ENCODE measurements at places on chromosomes 11 and 22. TPM values are rescaled to one million over a fixed set of nuclear protein-coding genes. Genes with fewer than 3 reads are reported as not detected.

DNA sequence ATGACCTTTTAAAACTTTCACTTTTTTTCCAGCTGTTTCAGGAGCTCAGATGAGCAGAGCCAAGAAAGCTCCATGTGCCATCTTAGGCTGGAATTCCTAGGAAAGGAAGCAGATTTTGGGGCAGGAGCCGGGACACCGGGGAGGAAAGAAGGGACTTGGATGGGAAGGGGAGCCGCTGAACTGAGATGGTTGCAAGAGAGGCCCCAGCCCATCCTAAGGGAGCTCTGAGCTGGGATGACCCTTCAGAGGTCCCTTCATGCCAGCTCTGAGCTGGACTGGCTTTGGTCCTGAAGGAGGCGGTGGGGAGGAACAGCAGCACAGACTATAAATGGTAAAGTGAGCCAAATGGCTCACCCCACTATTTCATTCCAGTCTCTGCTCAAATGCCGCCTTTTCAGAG, 55.2 kb upstream of the SLC22A12 start:
- DNase-seq, result no peak
- H3K36me3 ChIP-seq, result no peaks in the 10 kb centered on the region
- no peak overlapping the region for H3K27ac ChIP-seq
- H3K4me3 ChIP-seq, result no peak overlapping the region

- H3K4me1 ChIP-seq, result no peaks in the 10 kb centered on the region
- peak overlapping the region; percentile 88 for H3K27ac ChIP-seq
- DNase-seq, result peak; percentile 74
- no peaks in the 10 kb centered on the region for H3K27me3 ChIP-seq
- peak overlapping the region; percentile 98 for H3K4me3 ChIP-seq
These were observed 605 bp upstream of the COPB1 start for GRCh38 chr11:14500181-14500651.

- H3K36me3 ChIP-seq, result no peaks in the 10 kb centered on the region
- no peak for DNase-seq
- H3K4me1 ChIP-seq, result no peaks in the 10 kb centered on the region
These were observed 8.5 kb downstream of the SIPA1 start for GRCh38 chr11:65646288-65646957.

DNA sequence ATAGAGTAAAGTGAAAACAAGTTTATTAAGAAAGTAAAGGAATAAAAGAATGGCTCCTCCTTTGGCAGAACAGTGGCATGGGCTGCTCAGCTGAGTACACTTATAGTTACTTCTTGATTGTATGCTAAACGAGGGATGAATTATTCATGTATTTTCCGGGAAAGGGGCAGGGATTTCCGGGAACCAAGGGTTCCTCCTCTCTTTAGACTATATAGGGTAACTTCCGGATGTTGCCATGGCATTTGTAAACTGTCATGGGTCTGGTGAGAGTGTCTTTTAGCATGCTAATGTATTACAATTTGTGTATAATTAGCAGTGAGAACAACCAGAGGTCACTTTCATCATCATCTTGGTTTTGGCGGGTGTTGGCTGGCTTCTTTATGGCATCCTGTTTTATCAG, 23.5 kb upstream of the SPTY2D1 start:
- H3K4me3 ChIP-seq, result no peak overlapping the region
- no peak overlapping the region for H3K27ac ChIP-seq
- H3K36me3 ChIP-seq, result no peaks in the 10 kb centered on the region
- no peaks in the 10 kb centered on the region for H3K27me3 ChIP-seq
- no peak for DNase-seq
- H3K4me1 ChIP-seq, result no peaks in the 10 kb centered on the region

DNA sequence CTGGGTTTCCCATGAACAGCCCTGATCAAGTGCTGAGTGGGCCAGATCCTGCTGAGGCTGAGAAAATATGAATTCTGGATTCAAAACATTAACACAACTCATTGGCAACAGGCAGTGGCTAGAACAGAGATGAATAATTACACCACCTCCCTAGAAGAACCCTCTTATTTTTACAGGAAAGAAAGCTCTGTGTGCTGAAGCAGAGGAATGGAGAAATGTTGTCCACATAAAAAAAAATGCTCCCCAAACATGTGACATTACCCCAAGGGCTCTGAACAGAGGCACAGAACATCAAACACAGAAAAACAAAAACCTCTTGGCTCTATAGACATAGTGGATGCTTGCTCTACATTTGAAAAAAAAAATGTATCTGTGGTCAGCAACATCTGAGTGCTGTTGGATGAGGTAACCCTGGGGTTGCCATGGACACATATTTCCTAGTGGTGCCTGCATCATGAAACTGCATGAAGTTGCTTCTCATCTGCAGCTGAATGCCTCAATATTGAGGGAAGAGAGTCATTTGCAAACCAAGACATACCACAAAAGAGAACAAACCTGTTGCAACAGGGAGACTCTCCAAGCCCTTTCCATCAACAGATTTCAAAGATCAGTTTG, 98.8 kb downstream of the SNX19 start:
- H3K27me3 ChIP-seq, result no peaks in the 10 kb centered on the region
- no peaks in the 10 kb centered on the region for H3K36me3 ChIP-seq
- peak overlapping the region; percentile 84 for H3K27ac ChIP-seq
- DNase-seq, result no peak

- no peaks in the 10 kb centered on the region for H3K36me3 ChIP-seq
- no peaks in the 10 kb centered on the region for H3K27me3 ChIP-seq
- no peak overlapping the region for H3K27ac ChIP-seq
- no peak overlapping the region for H3K4me3 ChIP-seq
- DNase-seq, result no peak
These were observed 14.0 kb downstream of the ASCL2 start for GRCh38 chr11:2256293-2256913.

- H3K4me1 ChIP-seq, result no peaks in the 10 kb centered on the region
- DNase-seq, result no peak
- H3K27ac ChIP-seq, result no peak overlapping the region
- no peak overlapping the region for H3K4me3 ChIP-seq
- no peaks in the 10 kb centered on the region for H3K27me3 ChIP-seq
These were observed 16.3 kb downstream of the CPSF7 start for GRCh38 chr11:61413496-61413895.

- H3K27ac ChIP-seq, result peak overlapping the region; percentile 10
- H3K27me3 ChIP-seq, result no peaks in the 10 kb centered on the region
- no peaks in the 10 kb centered on the region for H3K36me3 ChIP-seq
- H3K4me1 ChIP-seq, result peaks cover 8% of the 10 kb centered on the region
- peak overlapping the region; percentile 39 for H3K4me3 ChIP-seq
- no peak for DNase-seq
These were observed 62.7 kb downstream of the PAK1 start for GRCh38 chr11:77411137-77411707.

DNA sequence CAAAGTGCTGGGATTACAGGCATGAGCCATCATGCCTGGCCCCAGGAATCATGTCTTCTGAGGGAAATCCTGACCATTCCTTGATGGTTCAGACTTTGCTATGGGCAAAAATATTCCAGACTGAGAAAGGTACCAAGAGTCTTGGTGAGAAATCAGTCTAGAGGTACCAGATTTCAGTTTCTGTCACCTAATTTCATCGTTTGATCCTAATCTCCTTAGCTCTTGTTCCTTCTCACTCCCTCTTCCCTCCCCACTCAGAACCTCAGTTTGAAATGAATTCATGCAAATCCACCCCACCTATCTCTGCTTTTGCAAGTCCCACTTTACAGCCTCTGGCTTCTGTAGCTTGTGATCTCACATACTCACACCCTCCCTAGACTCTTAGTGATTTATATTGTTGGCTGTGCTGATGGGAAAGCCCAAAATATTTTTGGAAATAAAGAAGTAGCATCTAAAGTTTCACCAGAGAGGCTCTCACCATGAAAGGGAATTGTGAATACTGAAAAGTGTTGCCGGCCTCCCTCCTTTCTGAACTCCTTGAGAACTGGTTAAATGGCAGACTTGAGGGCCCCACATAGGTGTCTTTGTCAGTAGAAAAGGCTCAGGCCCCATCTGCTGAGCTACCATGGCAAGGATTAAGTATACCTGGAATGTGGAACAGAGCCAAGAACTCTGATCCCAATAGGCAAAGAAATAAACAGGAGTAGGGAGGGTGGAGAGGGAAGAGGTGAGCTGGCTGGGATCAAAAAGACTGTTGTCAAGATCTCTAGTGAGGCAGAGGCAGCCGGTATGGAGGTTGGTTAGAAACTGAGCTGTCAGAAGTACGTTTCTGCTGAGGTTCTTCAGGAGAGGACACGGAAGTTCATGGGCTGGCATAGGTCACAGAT, 190.5 kb upstream of the MTMR2 start:
- H3K4me3 ChIP-seq, result no peak overlapping the region
- no peak for DNase-seq
- H3K36me3 ChIP-seq, result no peaks in the 10 kb centered on the region
- peaks cover 4% of the 10 kb centered on the region for H3K4me1 ChIP-seq
- H3K27ac ChIP-seq, result peak overlapping the region; percentile 8

DNA sequence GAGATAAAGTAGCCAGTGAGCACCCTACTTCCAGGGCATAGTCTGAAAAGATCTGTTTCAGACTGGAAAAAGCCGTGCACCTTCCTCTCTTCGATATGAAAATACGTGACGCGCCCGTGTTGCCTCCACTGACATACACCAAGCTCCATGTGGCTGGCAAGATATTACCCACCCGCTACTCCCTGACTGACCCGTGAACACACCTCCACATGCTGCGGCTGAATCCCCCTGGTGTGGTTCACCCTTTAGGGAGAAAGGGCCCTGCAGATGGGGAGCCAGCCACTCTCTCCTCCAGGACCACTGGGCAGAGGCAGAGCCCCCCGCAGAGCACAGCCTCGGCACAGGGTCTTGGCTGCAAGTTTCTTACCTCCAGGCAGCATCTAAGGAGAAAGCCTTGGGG, 245.0 kb downstream of the BRD1 start:
- H3K36me3 ChIP-seq, result no peaks in the 10 kb centered on the region
- DNase-seq, result no peak
- no peaks in the 10 kb centered on the region for H3K27me3 ChIP-seq
- H3K4me3 ChIP-seq, result no peak overlapping the region
- no peak overlapping the region for H3K27ac ChIP-seq
- no peaks in the 10 kb centered on the region for H3K4me1 ChIP-seq

GRCh38 chr11:86671531-86672006, 847 bp downstream of the ME3 start:
- H3K27me3 ChIP-seq, result no peaks in the 10 kb centered on the region
- H3K4me1 ChIP-seq, result peaks cover 5% of the 10 kb centered on the region
- peak; percentile 90 for DNase-seq

- H3K36me3 ChIP-seq, result no peaks in the 10 kb centered on the region
- peak; percentile 52 for DNase-seq
- H3K4me3 ChIP-seq, result no peak overlapping the region
- no peaks in the 10 kb centered on the region for H3K4me1 ChIP-seq
- no peaks in the 10 kb centered on the region for H3K27me3 ChIP-seq
- no peak overlapping the region for H3K27ac ChIP-seq
These were observed 1.2 kb upstream of the OLFML1 start for GRCh38 chr11:7484131-7484530.

- no peaks in the 10 kb centered on the region for H3K27me3 ChIP-seq
- peak overlapping the region; percentile 78 for H3K27ac ChIP-seq
- H3K4me1 ChIP-seq, result peaks cover 18% of the 10 kb centered on the region
- peak; percentile 82 for DNase-seq
- no peak overlapping the region for H3K4me3 ChIP-seq
- no peaks in the 10 kb centered on the region for H3K36me3 ChIP-seq
These were observed 5.5 kb upstream of the IFITM10 start for GRCh38 chr11:1755692-1756561.

GRCh38 chr11:3129591-3130268, 35.4 kb downstream of the OSBPL5 start:
- DNase-seq, result no peak
- no peaks in the 10 kb centered on the region for H3K27me3 ChIP-seq
- no peak overlapping the region for H3K27ac ChIP-seq
- H3K4me1 ChIP-seq, result peaks cover 3% of the 10 kb centered on the region

- no peaks in the 10 kb centered on the region for H3K27me3 ChIP-seq
- DNase-seq, result no peak
- H3K36me3 ChIP-seq, result no peaks in the 10 kb centered on the region
- no peak overlapping the region for H3K27ac ChIP-seq
These were observed 115.8 kb downstream of the MAML2 start for GRCh38 chr11:96227244-96227643.

GRCh38 chr22:37232140-37232998, 11.7 kb downstream of the RAC2 start:
- DNase-seq, result no peak
- no peak overlapping the region for H3K4me3 ChIP-seq
- no peaks in the 10 kb centered on the region for H3K4me1 ChIP-seq
- no peaks in the 10 kb centered on the region for H3K27me3 ChIP-seq
- no peak overlapping the region for H3K27ac ChIP-seq

GRCh38 chr11:12845163-12845562, 164.0 kb upstream of the RASSF10 start:
- H3K27me3 ChIP-seq, result no peaks in the 10 kb centered on the region
- H3K27ac ChIP-seq, result peak overlapping the region; percentile 75
- no peak overlapping the region for H3K4me3 ChIP-seq
- peaks cover 11% of the 10 kb centered on the region for H3K4me1 ChIP-seq

DNA sequence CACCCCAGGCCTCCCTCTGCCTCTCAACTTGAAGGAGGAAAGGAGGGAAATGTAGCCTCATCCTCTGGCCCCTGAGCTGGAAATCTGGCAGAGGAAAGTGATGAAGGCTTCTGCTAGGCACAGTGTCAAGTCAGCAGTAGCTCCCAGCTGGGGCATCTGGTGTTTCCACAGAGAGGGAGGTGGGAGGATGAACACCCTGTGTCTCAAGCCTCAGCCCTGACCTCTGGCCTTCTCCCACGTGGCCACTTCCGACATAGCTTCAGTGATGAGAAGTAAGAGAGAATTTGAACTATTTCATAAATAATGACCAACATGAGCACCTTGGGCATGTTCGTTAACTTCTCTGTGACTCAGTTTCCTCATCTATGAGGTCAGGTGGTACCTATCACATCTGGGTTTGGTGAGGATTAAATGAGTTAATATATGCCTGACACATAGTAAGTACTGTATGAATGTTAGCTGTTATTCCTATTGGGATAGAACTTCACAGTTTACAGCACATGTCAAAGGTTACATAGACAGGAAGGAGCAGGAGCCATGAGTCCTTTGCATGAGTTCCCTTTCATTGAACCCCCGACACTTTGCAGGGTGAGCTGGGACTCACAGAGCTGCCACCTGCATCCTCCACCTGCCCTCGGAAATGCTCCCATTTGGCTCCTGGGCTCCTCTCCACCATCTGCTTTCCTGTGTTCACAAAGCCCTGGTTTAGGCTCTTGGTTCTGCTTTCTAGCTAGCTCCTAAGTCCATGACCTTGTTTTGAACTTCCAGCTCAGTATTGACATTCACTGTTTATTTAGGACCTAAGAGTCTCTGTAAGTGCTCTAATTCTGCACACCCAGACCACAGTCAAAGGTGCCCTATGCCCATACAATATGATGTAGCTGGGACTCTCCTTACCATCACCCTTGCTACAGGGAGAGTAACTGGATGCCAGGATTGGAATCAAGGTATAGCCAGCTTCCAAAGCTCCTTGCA, 61.7 kb downstream of the CSNK2A3 start:
- no peak for DNase-seq
- no peak overlapping the region for H3K4me3 ChIP-seq
- H3K36me3 ChIP-seq, result no peaks in the 10 kb centered on the region
- no peaks in the 10 kb centered on the region for H3K27me3 ChIP-seq
- no peak overlapping the region for H3K27ac ChIP-seq

- no peak for DNase-seq
- H3K4me3 ChIP-seq, result no peak overlapping the region
- H3K4me1 ChIP-seq, result no peaks in the 10 kb centered on the region
- no peaks in the 10 kb centered on the region for H3K27me3 ChIP-seq
- H3K36me3 ChIP-seq, result no peaks in the 10 kb centered on the region
These were observed 134.6 kb upstream of the RCN1 start for GRCh38 chr11:31956310-31956709.

GRCh38 chr11:28490773-28491382, 382.7 kb downstream of the METTL15 start:
- no peak for DNase-seq
- H3K36me3 ChIP-seq, result no peaks in the 10 kb centered on the region

Gene APOA5
- not detected for total RNA-seq

Gene SERPIND1
- total RNA-seq, result not detected

Gene OR52E8
- 0.25 TPM for total RNA-seq

Gene VSIG10L2
- total RNA-seq, result not detected

Gene NCF4
- total RNA-seq, result 19.4 TPM

Gene CD3E
- 14.3 TPM for total RNA-seq

Gene MLC1
- 0.28 TPM for total RNA-seq

Data from kidney (tissue), 22 donors.